Vagina (tissue), 2 donors: ENCODE measurements at places on chromosomes 2 and 18.

DNA sequence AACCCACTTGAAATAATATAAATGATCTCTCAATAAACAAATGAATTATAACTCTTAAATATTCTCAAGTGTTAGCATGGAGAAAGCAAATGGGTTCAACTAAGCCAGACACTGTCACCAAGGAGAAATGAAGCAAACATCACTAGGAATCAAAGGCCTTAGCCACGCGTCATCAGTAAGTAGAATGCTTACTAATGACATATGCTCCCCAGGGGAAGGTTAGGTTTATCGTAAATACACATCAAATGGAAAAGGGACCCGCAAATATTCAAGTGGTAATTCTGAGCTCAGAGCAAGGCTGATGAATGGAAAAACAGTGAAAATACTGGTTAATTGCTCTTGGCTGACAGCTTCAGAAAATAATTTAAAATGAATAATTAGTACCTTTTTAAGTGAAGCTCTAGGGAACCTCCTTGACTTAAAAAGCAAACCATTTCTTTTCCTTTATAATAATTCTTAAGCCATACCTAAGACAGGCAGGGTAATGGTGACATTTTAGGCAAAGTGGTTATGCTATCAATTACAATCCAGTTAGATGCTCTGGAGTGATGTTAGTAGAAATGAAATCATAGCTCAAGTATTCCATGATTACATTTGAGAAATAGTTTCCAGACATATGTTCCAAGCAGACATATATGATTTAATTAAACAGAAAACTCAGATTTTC, 101.5 kb downstream of the ALPK2 start:
- no peak for DNase-seq

DNA sequence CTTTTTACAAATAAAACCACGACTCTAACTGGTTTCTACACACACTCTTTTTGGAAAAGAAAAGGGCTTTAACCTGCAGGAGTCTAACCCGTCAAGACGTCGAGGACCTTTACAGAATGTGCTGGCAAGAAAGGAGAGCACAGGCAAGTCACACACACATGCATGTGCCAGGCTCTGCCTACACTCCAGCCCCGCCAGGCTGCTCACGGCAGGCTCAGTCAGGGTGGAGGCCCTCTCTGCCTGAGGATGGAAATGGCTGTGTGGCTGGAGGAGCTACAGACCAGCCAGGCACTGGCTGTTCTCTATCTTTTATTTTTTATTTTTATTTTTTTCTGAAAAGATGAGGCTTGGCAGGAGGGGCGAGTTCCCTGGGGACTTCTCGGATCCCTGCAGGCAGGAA, 10.2 kb downstream of the SIX3 start:
- no peak for DNase-seq

- DNase-seq = no peak
These were observed 135.7 kb downstream of the EVA1A start for GRCh38 chr2:75424936-75425619.

- no peak for DNase-seq
These were observed 83.6 kb downstream of the FHOD3 start for GRCh38 chr18:36381075-36381474.

DNA sequence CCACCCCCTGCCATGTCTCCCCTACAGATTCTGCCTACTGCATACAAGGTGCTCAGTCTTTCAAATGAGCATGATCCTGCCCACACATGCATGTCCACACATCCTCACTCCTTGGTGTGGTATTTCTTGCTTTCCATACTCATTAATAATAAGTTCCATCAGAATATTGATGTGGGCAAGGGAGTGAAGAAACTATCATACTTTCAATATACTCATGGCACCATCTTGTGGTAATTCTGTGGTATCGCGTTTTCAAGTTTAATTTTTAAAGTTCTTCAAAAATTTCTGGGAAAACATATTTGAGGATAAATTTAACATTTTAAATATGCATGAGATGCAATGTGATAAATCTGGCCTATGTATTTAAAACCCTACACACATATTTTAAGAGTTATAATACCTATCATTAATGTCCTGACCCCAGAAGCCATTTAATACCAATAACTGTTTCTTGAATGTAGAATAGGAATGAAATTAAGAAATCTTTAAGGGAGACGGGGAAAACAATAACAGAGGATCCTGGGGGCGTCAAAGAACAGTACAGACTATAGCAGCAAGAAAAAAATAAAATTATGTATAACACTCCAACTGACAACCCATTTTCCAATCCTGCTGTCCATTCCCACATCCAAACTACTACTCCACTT, 110.1 kb downstream of the ZNF385B start:
- DNase-seq = no peak

GRCh38 chr2:210519594-210519993, 36.8 kb upstream of the CPS1 start:
- no peak for DNase-seq

GRCh38 chr18:74832999-74833398, 235.3 kb downstream of the ZNF407 start:
- no peak for DNase-seq

- no peak for DNase-seq
These were observed 557.4 kb upstream of the RAB6C start for GRCh38 chr2:129422028-129422427.

GRCh38 chr2:45834372-45834771, 182.9 kb downstream of the PRKCE start:
- DNase-seq = no peak

DNA sequence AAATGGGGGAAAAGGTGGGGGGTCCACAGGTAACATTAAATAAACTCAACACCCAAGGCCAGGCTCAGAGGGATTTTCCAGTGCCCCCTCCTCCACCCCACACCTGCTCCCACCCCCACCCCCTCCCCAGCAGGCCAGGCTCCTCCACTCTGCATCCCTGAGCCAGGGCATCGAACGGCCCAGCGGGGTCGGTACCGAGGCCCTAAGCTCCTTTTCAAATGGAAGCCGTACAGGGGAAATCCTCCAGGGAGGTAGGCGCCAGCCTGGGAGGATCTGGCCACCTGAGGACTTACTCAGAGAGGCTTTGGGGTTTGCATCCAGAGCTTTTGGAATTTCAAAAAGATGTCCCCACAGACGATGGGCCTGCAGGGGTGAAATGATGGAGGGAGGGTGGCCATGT, 46.5 kb downstream of the ZFP36L2 start:
- no peak for DNase-seq

DNA sequence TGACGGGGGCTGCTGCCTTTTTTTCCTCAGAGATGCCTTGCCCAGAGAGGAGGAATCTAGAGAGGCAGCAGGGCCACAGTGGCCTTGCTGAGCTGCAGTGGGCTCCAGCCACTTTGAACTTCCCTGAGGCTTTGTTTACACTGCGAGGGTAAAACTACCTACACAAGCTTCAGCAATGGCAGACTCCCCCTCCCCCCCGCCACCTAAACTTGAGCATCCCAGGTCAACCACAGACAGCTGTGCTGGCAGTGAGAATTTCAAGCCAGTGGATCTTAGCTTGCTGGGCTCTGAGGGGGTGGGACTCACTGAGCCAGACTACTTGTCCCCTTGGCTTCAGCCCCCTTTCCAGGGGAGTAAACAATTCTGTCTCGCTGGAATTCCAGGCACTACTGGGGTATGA, 11.8 kb downstream of the SYT4 start:
- no peak for DNase-seq

DNA sequence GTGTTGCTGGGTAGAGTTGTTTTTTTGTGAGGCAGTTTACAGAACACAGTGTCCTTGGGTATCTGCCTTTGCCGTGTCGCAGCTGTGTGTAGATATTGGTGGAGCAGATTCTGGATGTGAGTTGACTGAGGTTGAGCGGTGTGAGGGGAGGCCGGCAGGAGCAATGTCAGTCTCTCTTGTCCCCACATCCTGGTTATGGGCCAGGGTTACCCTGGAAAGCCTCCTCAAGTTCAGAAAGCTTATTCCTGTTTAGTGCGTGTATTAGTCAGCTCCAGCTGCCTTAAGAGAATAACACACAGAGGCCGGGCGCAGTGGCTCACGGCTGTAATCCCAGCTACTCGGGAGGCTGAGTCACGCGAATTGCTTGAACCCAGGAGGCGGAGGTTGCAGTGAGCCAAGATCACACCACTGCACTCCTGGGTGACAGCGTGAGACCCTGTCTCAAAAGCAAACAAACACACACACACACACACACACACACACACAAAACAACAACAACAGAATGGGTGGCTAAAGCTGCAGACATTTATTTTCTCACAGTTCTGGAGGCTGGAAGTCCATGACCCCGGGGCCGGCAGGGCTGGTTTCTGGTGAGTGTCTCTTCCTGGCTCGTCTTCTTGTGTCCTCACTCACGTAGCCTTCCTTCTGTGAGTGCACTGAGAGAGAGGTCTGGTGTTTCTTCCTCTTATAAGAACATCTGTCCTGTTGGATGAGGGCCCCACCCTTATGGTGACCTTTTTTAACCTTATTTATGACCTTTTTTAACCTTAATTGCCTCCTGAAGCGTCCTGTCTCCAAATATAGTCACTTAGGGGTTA, 5.1 kb downstream of the NCK2 start:
- DNase-seq = no peak

DNA sequence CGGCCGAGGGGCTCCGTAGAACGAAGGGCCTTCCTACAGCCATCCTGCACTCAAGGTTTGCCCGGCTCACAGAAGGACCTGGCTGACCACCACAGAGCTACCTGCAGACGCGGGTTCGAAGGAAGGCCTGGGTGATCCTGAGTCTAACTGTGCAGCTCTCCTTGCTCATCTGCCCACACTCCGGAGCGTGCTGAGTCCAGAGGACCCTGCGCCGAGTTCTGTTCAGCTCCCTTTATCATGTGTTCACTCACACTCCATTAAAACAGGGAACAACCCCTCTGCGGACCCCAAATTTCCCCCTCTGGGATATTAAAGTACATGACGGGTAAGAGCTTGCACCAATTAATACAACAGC, 138.3 kb downstream of the PXDN start:
- no peak for DNase-seq

DNA sequence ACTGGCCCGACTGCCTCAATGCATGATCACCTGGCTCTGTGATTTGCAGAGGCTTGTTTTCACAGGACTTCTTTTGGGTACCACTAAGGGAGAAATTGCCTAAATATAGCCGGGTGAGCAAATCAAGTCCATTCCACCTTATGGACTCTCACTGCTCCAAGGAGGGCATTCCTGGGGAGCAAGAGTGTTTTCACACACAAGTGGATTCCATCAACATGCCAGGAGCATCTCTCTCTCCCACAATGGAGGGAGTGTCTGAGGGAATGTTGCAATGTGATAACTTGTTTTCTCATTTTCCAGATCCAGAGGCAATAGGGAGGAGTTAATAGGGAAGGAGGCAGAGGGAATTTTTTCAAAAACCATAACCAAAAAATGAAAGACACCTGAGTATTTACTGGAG, 250.7 kb downstream of the SATB2 start:
- no peak for DNase-seq

- DNase-seq = no peak
These were observed 15.5 kb downstream of the IL1F10 start for GRCh38 chr2:113083296-113083695.

DNA sequence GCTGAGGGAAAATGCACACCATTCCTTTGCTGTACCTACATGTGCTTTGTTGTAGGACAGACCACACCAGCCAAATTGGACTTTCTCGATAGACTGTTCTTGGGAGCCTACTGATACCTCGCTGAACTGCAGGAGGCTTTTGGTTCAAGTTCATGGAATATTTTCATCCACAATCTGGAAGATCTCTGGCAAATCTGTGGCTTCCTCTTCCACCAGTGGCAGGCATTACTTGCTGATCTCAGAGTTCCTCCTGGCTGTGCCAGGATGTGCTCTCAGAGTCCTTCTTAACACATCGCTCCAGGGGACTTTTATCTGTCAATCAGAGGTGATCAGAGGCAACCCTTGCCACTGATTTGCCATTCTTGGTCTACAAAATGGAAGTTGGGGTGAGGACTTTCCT, 87.7 kb downstream of the PTGR3 start:
- no peak for DNase-seq

DNA sequence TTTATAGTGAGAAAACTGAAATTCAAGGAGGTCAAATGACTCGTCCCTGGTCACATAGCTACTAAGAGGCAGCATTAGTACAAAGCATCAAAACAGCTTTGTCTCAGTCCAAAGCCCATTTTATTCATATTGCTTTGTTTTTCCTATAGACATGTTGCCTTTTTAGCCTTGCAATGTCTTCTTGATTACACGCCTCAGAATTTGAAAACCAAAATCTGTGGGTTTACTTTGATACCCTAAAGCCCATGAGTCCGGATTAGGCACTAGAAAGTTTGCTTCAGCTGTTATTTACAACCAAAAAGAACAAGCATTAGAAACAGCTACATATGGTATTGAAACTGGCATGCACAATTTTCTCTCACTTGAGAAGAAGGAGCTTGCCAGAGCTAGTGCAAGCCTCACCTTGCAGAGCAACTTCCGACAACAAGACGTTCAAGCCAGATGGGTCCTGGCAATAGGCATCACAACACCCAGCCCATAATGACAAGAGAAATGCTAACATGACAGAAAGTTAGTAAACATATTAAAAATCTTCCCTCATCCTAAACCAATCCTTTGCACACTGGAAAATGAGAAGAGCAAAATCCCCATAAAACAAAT, 276.8 kb downstream of the RIT2 start:
- no peak for DNase-seq

- no peak for DNase-seq
These were observed 64.2 kb downstream of the RBMS1 start for GRCh38 chr2:160429248-160430000.

- no peak for DNase-seq
These were observed 215.1 kb downstream of the LDLRAD4 start for GRCh38 chr18:13433685-13434084.

DNA sequence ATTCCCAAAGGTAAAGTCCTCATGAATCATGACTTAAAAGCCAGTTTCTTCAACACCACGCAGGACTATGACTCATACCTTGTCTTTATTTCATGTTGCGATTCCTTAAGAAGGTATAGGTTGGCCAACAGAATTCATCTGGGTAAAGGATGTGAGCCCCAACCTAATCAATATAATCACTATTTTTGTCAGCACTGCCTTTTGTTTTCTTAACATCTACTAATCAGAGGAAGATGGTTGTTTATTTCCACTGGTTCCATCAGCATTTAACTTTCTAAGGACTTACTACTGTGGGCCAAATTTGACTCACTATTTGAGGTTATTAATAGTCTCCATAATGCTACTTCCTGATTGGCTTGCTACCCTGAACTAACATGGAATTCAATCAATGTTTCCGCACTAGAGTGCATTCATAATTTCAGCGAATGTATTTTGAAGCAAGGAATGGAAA, 78.6 kb downstream of the SCG2 start:
- no peak for DNase-seq

DNA sequence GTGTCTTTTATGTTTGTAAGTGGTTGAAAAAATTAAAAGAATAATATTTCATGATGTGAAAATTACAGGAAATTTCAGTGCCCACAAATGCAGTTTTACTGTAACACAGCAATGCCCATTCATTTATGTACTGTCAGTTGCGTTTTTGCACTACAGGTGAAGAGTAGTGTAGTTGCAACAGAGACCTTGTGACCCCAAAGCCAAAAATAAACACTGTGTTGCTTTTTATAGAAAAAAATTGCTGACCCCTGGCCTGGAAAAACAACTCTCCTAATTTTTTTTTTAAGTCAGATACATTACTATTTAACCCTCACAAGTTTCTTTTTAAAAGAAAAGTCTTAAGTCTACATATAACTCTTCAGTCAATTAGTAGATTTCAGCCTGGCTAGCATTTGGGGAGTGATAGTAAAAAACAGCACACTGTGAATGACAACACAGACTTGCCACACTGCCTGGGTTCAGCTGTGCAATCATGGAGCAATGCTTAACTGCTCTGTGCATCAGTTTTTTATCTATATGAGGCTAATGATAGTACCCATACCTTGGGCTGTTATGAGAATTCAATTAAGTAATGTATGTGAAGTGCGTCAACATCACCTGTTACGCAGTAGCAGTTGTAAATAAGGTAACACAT, 8.1 kb downstream of the KLHL14 start:
- no peak for DNase-seq
